ENCODE measurements at places on chromosomes 1 and 21.

GRCh38 chr1:164382384-164382783, 176.6 kb upstream of the PBX1 start:
- no peak for DNase-seq

DNA sequence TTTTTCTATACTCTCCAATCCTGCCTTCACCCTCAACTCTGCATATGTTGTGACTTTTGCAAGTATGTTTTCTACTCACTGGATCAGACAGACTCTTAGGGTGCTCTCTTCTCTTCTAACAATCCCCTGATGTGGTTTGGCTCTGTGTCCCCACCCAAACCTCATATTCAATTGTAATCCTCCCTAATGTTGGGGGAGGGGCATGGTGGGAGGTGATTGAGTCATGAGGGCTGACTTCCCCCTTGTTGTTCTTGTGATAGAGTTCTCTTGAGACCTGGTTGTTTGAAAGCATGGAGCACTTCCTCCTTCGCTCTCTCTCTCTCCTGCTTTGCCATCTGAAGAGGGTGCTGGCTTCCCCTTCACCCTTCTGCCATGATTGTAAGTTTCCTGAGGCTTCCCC, 148.9 kb upstream of the IGSF21 start:
- DNase-seq: no peak

GRCh38 chr1:64172458-64172983, 30.9 kb upstream of the UBE2U start:
- no peak for DNase-seq

- no peak for DNase-seq
Measured at GRCh38 chr1:207040181-207040533, 7.6 kb upstream of the C1orf116 start.

DNA sequence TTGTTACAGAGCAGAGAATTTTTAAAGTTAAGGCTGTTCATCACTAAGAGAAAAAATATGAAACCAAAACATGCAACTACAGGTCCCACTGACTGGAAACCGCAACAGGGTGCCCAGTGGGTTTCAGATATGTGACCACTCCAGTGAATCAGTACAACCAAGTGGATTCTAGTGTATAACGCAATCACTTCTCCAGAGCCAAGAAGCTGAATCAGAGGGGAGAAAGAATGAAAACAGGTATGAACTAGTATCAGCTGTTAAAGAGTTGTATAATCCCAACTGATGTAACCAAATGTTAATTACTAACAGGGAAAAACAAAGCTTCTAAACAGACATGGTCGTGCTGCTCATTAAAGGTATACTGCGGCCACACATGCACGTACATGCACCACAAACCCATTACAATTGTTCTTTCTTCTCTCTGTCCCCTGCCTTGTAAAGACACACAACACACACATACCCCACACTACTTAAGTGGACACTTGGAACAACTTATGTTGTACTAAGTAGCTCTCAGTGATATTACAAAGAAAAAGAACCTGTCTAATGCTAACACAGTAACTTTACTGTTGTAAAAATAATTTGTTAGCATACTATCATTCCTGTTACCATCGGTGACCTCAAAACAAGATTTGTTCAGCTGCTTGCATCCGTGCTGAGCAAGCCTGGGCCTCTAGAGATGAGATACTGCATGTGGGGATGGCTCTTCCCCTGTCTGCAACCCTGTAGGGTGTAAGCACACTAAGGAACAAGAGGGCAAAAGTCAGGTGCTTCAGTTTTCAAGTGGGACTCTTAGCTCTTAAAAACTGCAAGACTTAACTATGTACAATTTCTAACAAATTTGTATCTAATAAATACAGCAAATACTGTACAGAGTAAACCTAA, 74.2 kb downstream of the PTPN14 start:
- no peak for DNase-seq

DNA sequence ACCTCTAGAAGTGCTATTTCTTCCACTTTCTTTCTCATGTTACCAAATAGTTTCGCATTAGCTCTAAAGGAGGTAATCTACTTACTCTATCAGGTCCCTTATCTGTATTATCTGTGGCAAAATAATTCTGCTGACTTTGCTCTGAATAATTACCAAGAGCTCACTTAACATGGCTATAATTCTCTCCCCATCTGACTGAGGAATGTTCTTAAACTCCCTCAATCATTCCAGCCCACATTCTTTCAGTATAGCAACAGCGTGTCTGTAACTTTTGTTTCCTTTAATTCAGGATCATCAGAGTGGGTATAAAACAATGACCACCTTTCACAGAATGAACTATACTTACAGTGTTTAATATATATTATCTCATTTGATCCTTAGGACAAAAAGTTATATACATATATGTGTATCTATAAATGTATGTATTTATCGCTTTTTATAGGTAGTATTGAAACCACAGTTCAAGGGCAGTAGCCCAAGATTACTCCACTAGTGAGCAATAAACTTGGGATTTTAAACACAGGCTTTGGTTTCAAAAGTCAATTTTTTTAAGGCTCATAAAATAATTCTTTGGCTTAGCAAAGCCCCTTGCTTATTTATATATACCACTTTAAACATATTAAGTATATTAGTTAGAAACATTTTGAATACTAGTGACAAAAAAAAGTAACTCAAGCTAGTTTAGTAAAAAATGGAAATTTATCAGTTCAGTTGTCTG, 36.1 kb upstream of the ST6GALNAC3 start:
- no peak for DNase-seq

DNA sequence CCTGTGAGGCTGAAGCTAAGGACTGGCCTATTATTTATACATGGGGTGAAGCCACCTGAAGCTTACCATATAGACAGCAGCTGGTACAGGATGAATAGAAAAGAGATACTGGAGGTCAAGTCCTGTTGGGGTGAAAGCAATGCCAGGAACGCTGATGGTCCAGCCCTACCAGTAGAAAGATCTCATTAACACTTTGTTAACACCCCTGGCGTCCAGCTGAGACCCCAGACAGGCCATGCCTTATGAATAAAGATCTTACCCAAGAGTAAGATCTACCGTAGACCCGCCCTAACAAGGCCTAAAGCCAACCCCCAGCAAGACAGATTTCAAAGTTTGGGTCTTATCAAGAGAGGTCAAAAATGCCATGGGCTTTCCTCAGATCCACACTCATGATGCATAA, 34.7 kb downstream of the ST3GAL3 start:
- no peak for DNase-seq

DNA sequence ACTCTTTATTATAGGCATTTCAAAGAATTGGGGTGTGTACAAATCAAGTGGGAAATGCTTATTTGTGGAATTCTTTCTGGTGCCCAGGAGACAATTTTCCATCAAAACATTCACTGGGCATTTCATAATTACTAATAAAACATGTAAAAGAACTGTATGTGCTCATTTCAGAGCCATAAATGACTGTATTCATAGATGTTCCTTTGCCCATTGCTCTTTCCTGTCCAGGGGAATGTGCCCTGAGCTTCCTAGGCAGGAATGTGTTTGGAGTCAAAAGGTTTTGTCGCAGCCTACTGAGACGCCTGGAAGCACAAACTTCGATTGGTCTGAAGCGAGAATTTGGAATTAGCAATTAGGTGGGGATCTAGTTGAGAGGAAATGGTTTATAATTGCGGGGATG, 43.7 kb upstream of the EXOSC10 start:
- DNase-seq: no peak

DNA sequence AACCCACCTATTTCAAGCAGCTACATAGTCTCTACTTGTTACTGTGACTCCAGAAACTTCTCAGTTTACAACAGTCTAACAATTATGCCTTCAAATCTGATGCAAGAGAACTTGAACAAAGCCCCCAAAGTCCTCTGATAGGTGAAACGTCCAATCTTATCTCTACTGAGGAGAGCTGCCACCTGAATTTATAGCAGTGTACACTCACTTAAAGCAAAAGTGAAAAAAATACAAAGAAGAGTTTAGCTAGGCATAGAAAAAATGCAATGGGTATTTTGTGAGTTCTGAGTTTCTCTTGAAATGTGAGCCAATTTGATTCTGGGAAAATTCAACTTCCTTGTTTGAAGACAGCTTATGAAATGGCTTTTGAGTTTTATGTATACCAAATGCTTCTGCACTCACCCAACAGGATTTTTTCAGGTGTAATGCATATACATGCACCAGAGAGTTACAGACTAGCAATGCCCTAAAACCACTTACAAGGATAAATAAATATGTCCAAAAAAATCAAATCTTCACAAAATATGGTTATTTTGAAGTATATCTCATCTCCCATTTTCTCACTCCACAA, 17.8 kb upstream of the CLIC6 start:
- no peak for DNase-seq

GRCh38 chr1:77986810-77987209, 7.9 kb upstream of the FUBP1 start:
- DNase-seq: no peak

GRCh38 chr1:96475903-96476302, 245.7 kb upstream of the PTBP2 start:
- DNase-seq: no peak

- no peak for DNase-seq
Measured at GRCh38 chr1:18951818-18952391, 4.6 kb downstream of the IFFO2 start.

GRCh38 chr1:67236277-67236676, 70.0 kb downstream of the IL23R start:
- DNase-seq: no peak

- DNase-seq: no peak
Measured at GRCh38 chr1:24117722-24118409, 5.9 kb upstream of the MYOM3 start.

DNA sequence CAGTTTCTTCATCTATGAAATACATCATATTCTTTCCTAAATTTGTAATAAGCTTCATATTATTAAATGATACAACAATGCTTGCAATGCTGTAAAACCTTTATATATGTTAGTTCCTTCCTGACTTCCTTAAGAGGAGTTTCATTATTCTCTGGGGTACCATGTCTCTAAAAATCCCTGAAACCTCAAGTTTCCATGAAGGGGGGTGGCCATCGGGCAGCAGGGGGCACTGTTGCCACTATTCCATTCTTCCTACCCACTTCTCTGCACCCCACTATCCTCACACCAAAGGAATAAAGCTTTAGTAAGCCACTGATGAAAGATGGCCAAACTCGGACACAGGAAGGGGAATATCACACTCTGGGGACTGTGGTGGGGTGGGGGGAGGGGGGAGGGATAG, 9.0 kb upstream of the DMRTB1 start:
- DNase-seq: no peak

GRCh38 chr1:234597894-234598293, 12.1 kb downstream of the IRF2BP2 start:
- no peak for DNase-seq

DNA sequence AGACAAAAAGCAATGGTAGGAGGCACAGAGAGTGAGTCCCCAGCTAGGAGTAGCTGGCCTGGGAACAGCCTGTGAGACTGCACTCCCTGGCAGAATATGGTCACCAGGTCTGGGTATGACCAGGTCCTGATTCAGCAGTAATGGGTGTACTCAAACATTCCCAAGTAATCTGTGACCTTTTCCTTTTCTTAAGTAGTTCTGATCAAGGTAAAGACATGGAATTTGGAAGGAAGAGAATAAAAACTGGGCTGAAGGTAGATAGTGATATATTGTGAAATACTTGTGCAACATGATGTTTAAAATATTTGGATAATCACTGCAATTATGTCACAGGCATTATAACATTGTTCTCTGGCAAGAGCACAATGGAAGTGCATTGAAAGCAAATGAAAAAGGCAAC, 147.2 kb upstream of the DPYD start:
- no peak for DNase-seq

GRCh38 chr1:58030456-58030855, 516.1 kb downstream of the OMA1 start:
- DNase-seq: no peak

- no peak for DNase-seq
Measured at GRCh38 chr1:42133809-42134526, 19.2 kb upstream of the GUCA2B start.

DNA sequence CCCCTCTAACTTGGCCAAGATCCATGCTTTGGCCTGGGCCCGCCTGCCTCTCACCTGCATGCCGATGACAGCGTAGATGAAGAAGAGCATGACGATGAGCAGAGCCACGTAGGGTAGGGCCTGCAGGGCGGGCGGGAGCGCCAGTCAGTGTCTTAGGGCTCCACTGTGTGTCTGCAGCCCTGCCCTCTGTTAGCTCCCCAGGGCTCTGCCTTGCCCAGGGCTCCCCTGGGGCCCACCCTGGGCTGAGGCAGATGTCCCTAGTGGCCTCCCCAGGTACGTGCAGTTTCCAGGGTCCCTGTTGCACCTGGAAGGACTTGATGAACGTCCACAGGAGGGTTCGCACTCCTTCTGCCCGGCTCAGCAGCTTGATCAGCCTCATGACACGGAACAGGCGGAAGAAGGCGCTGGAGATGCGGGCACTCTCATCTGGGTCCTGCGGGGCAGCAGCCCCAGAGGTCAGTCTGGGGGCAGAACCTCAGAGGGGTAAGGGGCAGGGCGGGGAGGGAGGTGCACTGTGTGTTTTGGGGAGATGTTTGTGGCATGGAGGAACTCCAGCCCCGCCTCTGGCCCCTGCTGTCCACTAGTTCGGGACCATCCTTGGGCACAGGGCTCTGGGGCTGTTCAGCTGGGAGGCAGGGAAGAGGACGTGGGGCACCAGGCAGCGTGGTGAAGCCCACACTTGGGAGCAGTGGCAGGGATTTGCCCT, 29.8 kb upstream of the KIF21B start:
- no peak for DNase-seq

DNA sequence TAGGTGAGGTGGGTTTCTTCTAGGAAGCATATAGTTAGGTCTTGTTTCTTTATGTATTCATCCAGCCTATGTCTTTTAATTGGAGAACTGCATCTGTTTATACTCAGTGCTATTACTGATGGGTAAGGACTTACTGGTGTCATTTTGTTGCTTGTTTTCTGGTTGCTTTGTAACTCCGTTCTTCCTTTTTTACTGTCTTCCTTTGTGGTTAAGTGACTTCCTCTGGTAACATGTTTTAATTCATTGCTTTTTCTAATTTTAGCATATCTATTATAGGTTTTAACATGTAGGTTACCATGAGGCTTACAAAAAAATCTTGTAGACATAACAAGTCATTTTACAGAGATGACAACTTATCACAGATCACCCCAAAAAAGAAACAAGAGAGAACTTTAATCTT, 160.8 kb downstream of the VAV3 start:
- DNase-seq: no peak

- DNase-seq: no peak
Measured at GRCh38 chr1:31072304-31072746, 6.8 kb upstream of the PUM1 start.

DNA sequence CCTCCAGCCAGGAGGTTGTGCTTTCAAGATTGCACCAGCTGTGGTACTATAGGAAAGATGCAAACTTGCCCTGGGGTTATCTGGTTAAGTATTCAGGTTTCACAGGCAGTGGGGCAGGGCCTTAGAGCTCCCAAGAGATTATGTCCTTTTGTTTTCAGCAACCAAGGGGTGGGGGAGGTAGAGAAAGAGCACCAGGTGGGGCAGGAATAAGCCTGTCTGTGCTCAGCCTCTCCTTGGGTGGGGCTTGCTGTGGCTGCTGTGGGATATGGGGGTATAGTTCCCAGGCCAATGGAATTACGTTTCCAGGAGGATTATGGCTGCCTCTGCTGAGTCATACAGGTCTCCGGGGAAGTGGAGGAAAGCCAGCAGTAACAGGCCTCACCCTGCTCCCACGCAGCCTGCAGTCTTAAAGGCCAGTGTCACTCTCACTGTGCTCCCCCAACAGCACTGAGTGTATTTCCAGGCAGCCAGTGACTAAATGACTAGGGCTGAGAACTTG, 508.6 kb downstream of the RWDD3 start:
- DNase-seq: no peak

Measured in GOT3 (cell line).